ENCODE measurements at places on chromosomes 7 and 10.
A peak's percentile ranks its signal among the peaks of the same experiment; 100 is the strongest.

DNA sequence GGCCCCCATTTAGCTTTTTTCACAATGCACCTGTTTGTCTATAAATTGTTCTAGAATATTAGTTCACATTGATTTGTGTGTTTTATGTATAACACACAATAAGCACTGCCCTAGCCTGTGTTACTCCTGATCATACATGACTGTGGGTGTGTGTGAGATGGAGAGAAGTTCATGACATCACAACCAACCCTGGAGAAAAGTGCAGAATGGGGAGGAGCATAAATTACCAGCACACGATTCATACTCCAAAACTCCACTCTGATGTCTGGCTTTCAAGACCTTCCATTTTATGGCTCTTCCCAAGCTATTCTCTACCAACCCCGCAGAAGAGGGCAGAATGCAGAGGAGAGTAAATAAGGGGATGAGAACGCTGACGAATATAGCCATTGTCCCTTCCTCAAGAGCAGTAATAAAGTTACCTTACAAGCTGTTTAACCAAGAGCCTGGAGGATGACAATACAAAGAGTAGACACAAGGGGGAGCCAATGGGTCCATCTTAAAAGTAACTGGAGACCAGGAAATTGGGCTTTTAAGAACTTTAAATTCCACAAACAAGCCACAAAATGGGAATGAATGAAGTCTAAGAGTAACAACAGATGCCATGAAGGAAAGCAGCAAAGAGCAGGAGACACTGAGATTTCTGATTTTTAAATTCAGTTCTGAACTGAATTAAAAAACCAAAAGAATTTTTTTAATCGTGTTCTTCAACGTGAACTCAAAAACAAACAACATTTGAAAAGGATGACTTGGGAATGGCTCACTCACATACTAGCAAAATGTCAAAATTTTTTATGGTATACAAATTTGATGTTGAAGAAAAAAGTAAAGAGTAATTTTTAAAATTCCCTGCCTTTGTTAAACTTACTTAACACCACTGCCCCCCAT is 159.6 kb downstream of the PARD3 start:
- H3K27me3 ChIP-seq = no peaks in the 10 kb centered on the region
- no peak for DNase-seq
- no peak overlapping the region for H3K4me3 ChIP-seq

- no peaks in the 10 kb centered on the region for H3K4me1 ChIP-seq
- no peak for DNase-seq
- H3K36me3 ChIP-seq = no peaks in the 10 kb centered on the region
- H3K27ac ChIP-seq = no peak overlapping the region
- no peak overlapping the region for H3K4me3 ChIP-seq
These were observed 8.2 kb upstream of the FAM3C start for GRCh38 chr7:121404348-121404747.

GRCh38 chr10:13820119-13820963 is 233.6 kb downstream of the PRPF18 start:
- DNase-seq = no peak
- H3K4me1 ChIP-seq = peaks cover 49% of the 10 kb centered on the region
- no peak overlapping the region for H3K4me3 ChIP-seq

- H3K4me1 ChIP-seq = no peaks in the 10 kb centered on the region
- H3K4me3 ChIP-seq = no peak overlapping the region
- DNase-seq = no peak
These were observed 1029.0 kb downstream of the GRM8 start for GRCh38 chr7:126223729-126224128.

DNA sequence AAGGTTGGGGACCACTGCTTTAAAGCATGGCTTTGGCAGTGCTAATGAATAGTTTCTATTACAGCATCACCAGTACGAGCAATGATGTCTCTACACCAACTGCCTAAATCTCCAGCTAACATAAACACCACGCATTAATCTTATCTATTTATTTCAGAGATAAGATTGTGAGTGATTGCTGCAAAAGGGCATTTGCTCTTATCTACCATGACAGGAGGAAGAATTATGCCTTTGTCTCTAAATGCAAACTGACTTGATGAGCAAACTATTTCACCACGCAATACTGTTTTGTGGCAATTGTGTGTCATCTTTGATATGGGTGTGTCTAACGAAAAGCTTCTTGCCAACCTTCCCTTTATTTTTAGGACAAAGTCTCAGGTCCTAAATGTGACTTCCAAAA is 684.9 kb downstream of the SORCS1 start:
- no peaks in the 10 kb centered on the region for H3K27me3 ChIP-seq
- no peaks in the 10 kb centered on the region for H3K4me1 ChIP-seq
- no peak for DNase-seq
- no peaks in the 10 kb centered on the region for H3K36me3 ChIP-seq

DNA sequence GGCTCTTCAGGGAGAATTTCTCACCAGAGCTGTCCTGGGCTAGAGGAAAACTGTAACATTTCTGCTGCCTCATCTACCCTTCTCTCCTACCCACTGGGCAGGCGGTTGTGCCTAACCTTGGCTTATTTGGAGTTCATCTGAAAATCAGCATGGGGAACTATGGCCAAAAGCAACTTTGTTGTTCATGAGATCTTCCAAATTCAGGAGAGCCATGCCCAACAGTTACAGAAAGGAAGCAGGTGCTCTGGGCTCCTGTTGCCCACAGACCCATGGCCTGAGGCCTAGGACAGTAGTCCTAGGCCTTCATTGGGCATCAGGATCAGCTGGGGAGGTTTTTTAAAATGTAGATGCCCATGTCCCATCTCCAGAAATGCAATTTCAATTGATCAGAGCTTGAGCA is 85.2 kb downstream of the GRID1 start:
- H3K27ac ChIP-seq = no peak overlapping the region
- H3K36me3 ChIP-seq = no peaks in the 10 kb centered on the region
- no peak for DNase-seq
- peaks cover 13% of the 10 kb centered on the region for H3K27me3 ChIP-seq
- H3K4me1 ChIP-seq = no peaks in the 10 kb centered on the region

DNA sequence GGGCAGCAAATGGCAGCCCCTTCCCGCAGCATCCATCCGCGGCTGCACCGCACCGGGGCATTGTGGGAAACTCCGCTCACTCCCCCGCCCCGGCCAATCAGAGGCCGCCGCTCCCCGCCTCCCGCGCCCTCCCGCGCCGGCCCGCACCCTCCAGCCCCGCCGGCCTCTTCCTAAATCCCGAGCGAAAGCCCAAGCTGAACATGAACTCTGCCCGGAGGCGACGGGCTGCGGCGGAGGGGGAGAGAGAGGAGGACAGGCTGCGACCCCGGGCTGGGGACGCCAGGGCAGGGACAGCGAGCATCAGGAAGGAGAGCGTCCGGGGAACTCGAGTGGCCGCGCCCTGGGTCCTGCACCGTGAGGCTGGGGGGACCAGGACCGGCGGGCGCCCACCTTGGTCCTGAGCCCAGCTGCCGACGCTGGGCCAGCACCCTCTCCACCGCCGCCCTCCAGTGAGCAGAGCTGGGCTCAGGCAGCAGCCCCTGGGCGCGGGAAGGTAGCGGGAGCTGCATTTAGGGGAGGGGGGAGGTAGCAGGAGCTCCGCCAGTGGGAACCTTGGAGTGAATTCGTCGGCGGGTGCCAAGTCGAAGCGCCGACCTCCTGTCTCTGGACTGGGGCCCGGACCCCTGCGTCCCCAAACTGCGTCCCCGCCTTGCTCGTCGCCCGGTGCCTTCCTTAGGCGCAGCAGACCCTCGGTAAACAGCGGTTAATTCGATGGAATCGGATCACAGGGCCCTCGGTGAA is at the start of gene DGKI:
Gene DGKI, minus strand, starts transcription at position 148 of the 741 bp plus-strand sequence.
- peaks cover 46% of the 10 kb centered on the region for H3K27me3 ChIP-seq
- no peak for DNase-seq
- peaks cover 17% of the 10 kb centered on the region for H3K4me1 ChIP-seq
- H3K36me3 ChIP-seq = no peaks in the 10 kb centered on the region

DNA sequence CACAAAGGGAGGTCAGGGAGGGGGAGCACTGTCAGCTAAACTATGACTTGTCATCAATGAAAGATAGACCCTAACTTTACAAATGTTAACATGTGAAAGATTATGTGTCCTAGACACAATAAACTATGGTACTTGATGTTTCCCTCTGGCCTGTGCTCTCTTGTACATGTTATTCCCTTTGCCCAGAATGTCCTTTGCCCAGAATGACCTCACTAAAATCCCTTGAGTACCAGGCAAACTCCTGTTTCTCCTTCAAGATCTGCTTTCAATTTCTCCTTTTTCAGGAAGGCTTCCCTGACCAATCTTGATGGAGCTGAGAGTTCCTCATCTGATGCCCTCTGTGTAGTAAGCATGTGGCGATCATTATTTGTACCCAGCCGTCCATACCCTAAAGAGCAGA is 143.1 kb downstream of the ZNF365 start:
- H3K4me3 ChIP-seq = no peak overlapping the region
- no peaks in the 10 kb centered on the region for H3K36me3 ChIP-seq
- no peaks in the 10 kb centered on the region for H3K4me1 ChIP-seq
- no peaks in the 10 kb centered on the region for H3K27me3 ChIP-seq
- H3K27ac ChIP-seq = no peak overlapping the region

GRCh38 chr7:80014511-80014910 is 120.1 kb upstream of the GNAI1 start:
- H3K27ac ChIP-seq = no peak overlapping the region
- H3K4me3 ChIP-seq = no peak overlapping the region
- no peak for DNase-seq
- H3K27me3 ChIP-seq = no peaks in the 10 kb centered on the region

DNA sequence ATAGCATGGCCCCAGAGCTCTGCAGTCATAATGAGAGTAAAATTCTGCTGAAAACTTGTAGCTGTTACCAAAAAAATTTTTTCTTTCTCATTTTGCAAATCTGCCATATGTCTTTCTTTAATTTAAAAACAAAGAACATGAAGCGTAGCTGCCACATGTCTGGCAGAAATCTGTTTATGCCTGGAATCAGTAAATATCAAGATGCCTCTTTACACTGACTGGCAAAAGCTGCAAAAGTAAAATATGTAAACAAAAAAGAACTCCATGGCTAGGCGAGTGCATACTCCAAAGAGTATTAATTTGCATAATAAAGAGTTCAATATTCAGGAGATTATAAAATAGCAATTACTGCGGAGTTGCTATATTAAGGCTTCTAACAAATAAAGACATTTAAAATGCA is 130.9 kb upstream of the SP8 start:
- no peak overlapping the region for H3K27ac ChIP-seq
- no peaks in the 10 kb centered on the region for H3K4me1 ChIP-seq
- H3K4me3 ChIP-seq = no peak overlapping the region

- peaks cover 11% of the 10 kb centered on the region for H3K4me1 ChIP-seq
- H3K4me3 ChIP-seq = peak overlapping the region; percentile 61
- no peaks in the 10 kb centered on the region for H3K36me3 ChIP-seq
- H3K27me3 ChIP-seq = peaks cover 38% of the 10 kb centered on the region
- no peak for DNase-seq
- H3K27ac ChIP-seq = peak overlapping the region; percentile 85
These were observed 8.0 kb downstream of the PSD start for GRCh38 chr10:102410429-102411073.

DNA sequence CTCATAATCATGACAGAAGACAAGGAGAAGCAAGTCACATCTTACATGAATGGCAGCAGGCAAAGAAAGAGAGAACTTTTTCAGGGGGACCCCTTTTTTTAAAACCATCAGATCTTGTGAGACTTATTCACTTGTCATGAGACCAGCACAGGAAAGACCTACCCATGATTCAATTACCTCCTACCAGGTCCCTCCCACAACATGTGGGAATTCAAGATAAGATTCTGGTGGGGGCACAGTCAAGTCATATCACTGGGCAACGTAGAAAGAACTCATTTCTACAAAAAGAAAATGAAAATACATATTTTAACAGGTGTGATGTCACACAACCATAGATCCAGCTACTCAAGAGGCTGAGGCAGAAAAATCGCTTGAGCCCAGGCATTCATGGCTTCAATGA is 304.1 kb downstream of the IPMK start:
- no peaks in the 10 kb centered on the region for H3K36me3 ChIP-seq
- no peak for DNase-seq
- no peak overlapping the region for H3K27ac ChIP-seq

DNA sequence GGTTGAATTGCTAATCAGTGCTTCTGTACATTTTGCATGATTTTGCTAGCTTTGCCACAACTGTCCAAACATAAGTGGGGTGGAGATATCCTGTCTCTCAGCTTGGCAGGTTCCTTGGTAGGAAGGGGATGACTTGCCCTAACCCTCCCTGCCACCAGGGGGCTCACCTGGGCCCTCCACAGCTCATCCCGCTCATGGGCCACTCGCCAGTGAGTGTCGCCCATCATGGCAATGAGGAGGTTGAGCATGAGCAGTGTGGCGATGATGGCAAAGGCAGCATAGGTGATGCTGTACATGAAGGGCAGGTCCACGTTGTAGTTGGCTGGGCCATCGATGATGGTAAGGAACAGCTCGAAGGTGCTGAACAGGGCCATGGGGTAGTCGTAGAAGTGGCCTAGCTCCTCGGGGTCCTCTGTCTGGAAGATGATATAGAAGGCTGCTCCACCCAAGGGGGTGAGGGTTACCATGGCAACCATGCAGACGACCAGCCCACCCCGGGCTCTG is 12.2 kb downstream of the TRPV6 start:
- H3K36me3 ChIP-seq = no peaks in the 10 kb centered on the region
- H3K27me3 ChIP-seq = peaks cover 22% of the 10 kb centered on the region
- no peak overlapping the region for H3K27ac ChIP-seq
- DNase-seq = no peak
- no peaks in the 10 kb centered on the region for H3K4me1 ChIP-seq

- no peak overlapping the region for H3K4me3 ChIP-seq
- H3K27me3 ChIP-seq = no peaks in the 10 kb centered on the region
- no peaks in the 10 kb centered on the region for H3K36me3 ChIP-seq
- no peak overlapping the region for H3K27ac ChIP-seq
These were observed 28.0 kb upstream of the GSAP start for GRCh38 chr7:77444123-77444522.

- no peak overlapping the region for H3K4me3 ChIP-seq
- H3K36me3 ChIP-seq = no peaks in the 10 kb centered on the region
- no peaks in the 10 kb centered on the region for H3K27me3 ChIP-seq
- H3K4me1 ChIP-seq = no peaks in the 10 kb centered on the region
- H3K27ac ChIP-seq = no peak overlapping the region
These were observed 519.0 kb downstream of the PCDH15 start for GRCh38 chr10:54282012-54282411.

DNA sequence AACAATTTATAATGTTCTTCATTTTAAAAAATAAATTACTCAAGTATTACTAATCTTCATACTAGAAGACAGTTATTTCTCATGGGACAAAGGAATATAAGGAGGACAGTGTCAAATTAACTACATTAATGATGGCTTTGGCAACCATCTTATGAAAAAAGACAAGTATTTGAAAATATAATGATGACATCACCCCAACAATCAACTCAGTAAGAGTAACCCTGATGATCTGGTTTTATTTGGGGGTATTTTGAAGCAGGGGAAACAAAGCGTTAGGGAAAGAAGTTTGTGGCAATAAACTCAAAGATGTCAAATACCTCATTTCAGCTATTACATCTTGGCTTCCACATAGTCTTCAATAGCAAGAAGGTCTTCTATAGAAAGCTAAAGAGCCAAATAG is 29.0 kb upstream of the RELN start:
- no peaks in the 10 kb centered on the region for H3K36me3 ChIP-seq
- no peaks in the 10 kb centered on the region for H3K27me3 ChIP-seq
- H3K4me1 ChIP-seq = no peaks in the 10 kb centered on the region
- no peak overlapping the region for H3K4me3 ChIP-seq
- H3K27ac ChIP-seq = no peak overlapping the region

GRCh38 chr7:65302883-65303282 is 70.8 kb upstream of the ZNF92 start:
- no peaks in the 10 kb centered on the region for H3K27me3 ChIP-seq
- no peak overlapping the region for H3K4me3 ChIP-seq
- H3K27ac ChIP-seq = no peak overlapping the region
- no peak for DNase-seq

- H3K27ac ChIP-seq = no peak overlapping the region
- H3K36me3 ChIP-seq = peaks cover 97% of the 10 kb centered on the region
- DNase-seq = no peak
These were observed 48.9 kb downstream of the IRF5 start for GRCh38 chr7:128986609-128987008.

Measured in esophagus muscularis mucosa (tissue), 4 donors.